Activated CD4-positive, CD25-positive, alpha-beta regulatory T cell (primary cell): ENCODE measurements at places on chromosomes 6 and 20.

- no peak for DNase-seq
These were observed 13.2 kb upstream of the EDN1 start for GRCh38 chr6:12276930-12277315.

GRCh38 chr20:20740541-20740940 lies 28.1 kb upstream of the RALGAPA2 start:
- no peak for DNase-seq

GRCh38 chr6:54578261-54578660 lies 268.3 kb upstream of the FAM83B start:
- no peak for DNase-seq

GRCh38 chr6:133683308-133683580 lies 205.7 kb upstream of the TCF21 start:
- DNase-seq, result no peak

GRCh38 chr6:41288030-41288753 lies 1.7 kb upstream of the TREM1 start:
- no peak for DNase-seq

- DNase-seq, result no peak
These were observed 57.5 kb downstream of the SOBP start for GRCh38 chr6:107547451-107547840.

- no peak for DNase-seq
These were observed 13.7 kb upstream of the HM13 start for GRCh38 chr20:31500527-31500926.

GRCh38 chr6:88698661-88699060 lies 264.8 kb downstream of the RNGTT start:
- DNase-seq, result no peak

- DNase-seq, result no peak
These were observed 30.9 kb downstream of the FAXC start for GRCh38 chr6:99318566-99318965.

DNA sequence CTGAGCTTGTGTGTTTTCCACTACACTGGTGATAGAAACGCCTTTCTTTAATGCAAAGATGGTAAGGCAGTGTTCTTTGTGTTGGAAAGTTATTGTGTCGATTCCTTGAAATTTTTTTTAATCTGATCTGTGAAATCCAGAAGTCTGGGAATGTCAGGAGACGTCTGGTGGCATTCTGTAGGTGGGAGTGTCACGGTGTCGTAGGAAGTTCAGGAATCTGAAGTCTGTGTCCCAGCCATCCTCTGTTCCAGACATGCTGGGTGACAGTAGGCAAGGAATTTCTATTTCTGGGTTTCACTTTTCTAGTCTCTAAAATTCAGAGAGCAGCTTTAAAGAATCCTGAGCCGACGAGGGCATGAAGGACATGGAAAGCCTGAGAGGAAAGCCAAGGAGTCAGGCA lies 223.8 kb downstream of the ZNF217 start:
- no peak for DNase-seq

DNA sequence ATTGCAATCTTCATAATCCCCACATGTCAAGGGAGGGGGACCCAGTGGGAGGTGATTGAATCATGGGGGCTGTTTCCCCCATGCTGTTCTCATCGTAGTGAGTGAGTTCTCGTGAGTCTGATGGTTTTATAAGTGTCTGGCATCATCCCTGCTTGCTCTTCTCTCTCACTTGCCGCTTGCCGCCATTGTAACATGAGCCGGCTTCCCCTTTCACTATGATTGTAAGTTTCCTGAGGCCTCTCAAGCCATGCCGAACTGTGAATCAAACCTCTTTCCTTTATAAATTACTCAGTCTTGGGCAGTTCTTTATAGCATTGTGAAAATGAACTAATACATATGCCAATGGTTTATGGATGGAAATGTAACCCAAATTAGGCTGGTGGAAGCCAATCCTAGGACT lies 109.4 kb upstream of the AKAP12 start:
- no peak for DNase-seq

DNA sequence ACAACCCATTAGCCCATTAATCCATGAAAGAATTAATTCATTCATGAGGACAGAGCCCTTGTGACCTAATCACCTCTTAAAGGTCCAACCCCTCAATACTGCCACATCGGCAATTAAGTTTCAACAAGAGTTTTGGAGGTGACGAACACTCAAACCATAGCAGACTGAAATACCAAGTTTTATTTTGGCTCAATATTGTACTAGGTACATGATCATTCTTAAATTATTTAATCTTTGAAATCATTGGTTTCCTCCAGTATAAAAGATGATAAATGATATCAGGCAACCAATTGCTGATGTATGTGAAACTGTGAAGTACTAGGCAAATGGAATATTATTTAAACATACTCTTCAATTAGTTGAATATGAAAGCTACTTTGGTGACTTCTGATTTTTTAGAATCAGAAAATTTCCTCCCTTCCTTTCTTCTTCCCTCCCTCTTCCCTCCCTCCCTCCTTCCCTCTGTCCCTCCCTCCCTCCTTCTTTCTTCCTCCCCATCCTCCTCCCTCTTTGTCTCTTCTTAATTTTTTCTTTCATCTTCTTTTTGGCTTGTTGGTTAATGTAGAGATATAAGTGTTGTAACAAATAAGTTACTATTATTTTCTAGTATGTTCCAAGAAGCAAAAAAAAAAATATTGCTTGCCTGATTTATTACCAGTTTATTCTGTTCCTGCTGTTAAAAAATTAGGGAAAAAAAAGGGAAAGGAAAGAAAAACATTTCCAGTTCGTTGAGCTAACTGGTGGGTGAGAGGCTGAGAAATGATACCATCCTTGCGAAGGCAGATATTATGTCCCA lies 233.9 kb upstream of the ZNF217 start:
- no peak for DNase-seq

DNA sequence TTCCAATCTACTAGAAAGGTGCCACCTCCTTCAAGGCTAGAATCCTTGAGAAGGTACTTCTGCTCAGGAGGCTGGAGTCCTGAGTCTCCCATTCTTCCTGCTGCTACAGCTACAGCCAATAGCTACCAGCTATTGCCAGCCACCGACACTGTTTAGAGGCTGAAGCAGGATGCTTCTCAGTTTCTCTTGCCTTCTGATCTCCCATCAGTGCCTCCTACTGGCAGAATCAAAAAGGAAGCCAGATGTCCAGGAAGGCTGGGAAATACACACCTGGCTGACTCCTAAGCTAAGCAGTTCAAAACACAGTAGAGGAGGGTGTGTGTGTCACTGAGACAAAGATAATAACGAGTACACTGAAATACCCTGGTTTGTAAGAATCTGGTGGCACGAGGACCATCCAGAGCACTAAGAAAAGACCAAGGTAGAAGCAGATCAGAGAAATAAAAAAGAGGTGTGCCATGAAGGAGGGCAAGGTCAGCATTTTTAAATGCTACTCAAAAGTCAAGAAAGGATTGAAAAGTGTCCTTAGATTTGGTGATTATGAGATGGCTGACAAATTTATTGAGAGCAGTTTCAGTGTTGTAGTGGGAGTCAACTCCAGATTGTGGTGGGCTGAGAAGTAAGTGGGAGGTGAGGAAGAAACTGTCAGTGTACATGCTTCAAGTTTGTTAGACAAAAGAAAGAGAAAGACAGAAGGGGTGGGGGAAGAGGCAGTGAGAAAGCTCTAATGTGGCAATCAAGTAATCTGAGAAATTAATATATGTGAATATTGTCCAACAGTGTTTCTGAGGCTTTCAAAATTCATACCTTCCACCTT lies 2.3 kb upstream of the HLA-DMA start:
- DNase-seq, result no peak

DNA sequence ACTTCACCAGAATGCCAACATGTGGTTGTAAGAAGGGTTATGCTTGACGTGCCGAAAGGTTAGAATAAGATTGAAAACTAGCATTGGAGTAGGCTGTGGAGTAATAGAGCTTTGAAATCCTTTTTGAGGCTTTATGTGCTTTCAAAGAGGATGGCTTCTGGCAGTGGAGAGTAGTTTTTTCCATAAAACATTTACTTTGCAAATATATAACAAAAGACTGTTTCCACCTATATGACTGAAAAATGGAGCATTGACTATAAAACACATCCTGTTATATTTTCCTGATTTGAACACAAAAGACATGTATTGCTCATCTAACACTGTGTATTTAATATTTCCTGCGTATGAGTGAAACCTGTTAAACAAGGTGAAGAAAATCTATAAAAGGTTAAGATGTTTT lies 38.8 kb downstream of the ZFAND3 start:
- DNase-seq, result no peak

DNA sequence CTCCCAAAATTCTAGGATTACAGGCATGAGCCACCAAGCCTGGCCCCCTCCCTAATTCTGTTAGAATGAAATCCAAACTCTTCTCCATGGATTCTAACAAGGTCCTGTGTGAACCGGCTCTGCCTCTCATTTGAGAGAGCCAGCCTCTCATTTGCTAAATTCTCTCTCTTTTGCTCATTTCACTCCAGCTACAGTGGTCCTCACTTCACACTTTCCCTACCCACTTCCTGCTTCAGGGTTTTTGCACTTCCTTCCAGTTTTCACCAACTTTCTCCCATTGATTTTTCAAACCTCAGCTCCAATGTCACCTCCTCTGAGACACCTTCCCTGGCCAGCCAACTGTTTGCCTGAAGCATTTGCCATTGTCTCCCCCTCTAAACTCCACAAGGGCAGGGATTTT lies 5.1 kb downstream of the COX4I2 start:
- no peak for DNase-seq

DNA sequence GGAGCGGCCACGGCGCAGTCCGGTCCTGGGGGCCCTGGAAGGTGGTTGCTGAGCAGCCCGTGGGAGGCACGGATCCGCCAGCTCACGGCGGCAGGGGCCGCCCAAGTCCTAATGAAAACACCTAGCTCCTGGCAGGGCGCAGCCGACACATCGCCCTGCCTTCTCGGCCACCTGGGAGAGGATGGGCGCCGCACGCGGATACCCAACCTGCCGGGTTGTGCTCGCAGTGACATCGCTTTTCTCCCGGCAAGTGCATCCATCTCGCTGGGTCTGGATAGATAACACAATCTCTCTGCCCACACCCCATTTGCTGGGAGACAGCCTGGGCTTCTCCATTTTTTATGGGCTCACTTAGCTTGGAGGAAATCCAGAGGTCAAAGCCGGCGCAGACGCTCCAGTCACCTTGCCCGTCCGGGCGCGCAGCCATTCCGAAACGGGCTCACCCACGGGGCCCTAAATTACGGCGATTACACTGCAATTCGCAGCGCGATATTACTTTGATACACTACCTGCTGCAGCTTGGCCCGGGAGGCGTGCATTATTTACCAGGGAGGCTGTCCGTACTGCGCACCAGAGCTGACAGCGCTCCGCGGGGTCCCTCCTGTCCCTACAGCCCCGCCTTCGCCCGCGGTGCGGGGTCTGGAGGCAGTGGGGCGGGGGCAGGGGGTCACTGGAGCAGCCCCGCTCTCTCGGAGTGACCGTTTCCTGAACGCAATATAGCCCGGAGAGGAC lies 36.2 kb upstream of the CCDC167 start:
- DNase-seq, result no peak

- no peak for DNase-seq
These were observed 1.1 kb downstream of the SOX4 start for GRCh38 chr6:21594416-21595281.

DNA sequence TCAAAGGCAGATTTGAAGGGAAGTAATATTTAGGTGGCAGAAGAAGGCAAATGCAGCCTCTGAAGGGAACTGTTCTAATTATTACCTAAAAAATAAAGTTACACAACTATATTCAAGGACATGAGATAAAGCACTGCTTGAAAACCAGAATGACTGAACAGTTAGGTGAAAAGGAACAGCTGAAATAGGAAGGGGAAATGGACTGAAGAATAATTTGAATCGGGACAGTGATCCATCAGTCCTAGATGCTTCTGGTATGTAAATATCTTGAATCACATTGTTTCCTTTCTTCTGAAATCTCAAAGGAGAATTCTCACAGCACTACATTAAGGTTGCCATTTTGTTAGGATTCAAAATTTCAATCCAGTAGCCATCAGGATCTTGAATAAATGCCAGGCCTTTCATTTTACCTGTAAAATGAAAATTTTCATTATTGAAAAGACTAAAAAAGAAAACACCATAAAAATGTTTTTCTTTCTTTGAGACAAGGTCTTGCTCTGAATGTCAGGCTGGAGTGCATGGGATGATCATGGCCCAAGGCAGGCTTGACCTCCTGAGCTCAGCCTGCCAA lies 25.9 kb downstream of the GLO1 start:
- no peak for DNase-seq

- no peak for DNase-seq
These were observed 135.1 kb upstream of the ENPP5 start for GRCh38 chr6:46305833-46306232.

- DNase-seq, result no peak
These were observed 5.6 kb downstream of the PLCG1 start for GRCh38 chr20:41142919-41143318.

GRCh38 chr6:112408522-112408921 lies 61.4 kb downstream of the RFPL4B start:
- no peak for DNase-seq

DNA sequence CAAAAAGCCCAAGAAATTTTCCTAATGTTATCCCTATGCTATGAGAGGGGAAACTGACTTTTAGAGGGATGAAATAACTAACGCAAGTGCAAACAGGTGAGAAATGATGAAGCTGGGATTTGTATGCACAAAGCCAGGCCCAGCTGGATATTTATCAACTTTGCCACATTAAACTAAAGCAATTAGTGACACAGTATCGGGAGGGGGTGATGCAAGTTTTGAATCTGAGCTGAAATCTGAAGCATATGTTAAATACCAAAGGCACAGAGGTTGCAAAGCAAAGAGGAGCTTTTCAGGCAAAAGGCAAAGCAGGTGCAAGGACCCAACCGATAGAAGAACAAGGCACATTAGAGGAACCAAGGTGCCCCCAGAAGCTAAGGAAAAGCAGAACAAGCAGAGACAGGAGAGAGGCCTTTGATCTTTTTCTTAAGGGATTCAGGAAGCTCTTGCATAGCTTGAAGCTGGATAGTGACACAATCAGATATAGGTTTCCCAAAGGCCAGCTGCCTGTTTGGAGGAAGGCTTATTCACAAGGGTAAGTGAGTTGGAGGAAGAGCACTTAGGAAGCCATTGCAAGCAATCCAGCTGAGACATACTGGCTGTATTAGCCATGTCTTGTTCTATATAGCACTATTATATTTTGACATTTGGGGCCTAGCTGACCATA lies 207.5 kb downstream of the HIVEP2 start:
- no peak for DNase-seq

DNA sequence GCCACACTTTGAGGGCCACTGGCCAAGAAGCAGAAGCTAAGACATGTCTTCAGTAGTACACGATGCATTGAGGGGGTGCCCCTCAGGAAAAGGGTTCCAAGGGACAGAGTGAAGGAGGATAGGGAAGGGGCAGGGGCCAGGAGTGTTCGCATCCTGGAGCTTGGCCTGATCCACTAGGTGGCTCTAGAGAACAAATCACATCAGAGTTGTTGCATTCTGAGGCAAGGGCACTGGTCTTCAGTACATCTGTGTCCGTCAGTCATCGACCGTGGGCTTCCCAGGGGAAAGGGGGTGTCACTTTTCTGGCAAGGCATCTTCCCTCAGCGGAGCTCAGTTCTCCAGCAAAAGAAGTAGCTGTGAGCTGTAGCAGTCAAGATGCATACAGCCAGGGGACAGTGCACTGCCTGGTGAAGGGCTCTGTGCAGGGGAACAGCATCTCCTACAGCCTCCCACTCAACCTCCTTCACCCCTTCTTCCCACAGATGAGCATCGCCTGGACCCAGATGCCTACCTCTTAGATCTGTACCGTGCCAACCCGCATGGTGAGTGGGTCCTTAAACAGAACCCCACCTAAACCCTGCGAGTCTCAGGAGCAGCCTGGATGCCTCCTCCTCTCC lies 47.8 kb downstream of the ARHGAP40 start:
- no peak for DNase-seq

GRCh38 chr20:44838521-44838920 lies 28.2 kb upstream of the RIMS4 start:
- DNase-seq, result no peak

- DNase-seq, result no peak
These were observed 621.9 kb upstream of the GJE1 start for GRCh38 chr6:141510803-141511202.
